Endothelial cell (in vitro differentiated cells): ENCODE measurements at places on chromosomes 5 and 9.

GRCh38 chr5:6910950-6911349 is 197.7 kb downstream of the TENT4A start:
- DNase-seq: no peak

DNA sequence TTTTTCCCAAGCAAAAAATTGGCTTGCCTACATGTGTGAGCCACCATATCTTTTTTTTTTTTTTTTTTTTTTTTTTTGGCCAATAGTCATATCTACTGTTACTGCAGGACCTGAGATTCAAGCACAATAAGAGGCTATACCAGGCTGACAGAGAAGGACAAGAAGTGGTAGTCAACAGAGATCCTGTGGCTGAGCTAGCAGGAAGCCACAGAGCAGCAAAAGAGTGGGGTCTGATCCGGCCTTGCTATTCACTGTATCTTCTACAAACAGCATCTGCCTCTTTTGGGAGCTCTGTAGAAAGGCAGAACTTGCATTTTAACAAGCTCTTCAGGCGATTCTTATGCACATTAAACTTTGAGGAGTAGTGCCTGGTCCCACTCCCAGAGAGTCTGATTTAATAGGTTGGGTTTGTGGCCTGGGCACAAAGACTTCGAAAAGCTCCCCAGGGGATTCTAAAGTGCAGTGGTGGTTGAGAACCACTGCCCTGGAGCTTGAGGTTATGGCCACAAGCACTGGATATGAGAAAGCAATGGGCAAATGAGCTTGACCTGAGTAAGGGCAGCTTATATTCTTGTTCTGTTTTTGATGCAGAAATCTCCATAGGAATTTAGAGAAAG is 162.8 kb downstream of the PIK3R1 start:
- DNase-seq: no peak

- DNase-seq: no peak
Observed at GRCh38 chr9:16076511-16076910, 523.7 kb downstream of the CCDC171 start.

- no peak for DNase-seq
Observed at GRCh38 chr9:136720251-136720897, 8.0 kb downstream of the DIPK1B start.

DNA sequence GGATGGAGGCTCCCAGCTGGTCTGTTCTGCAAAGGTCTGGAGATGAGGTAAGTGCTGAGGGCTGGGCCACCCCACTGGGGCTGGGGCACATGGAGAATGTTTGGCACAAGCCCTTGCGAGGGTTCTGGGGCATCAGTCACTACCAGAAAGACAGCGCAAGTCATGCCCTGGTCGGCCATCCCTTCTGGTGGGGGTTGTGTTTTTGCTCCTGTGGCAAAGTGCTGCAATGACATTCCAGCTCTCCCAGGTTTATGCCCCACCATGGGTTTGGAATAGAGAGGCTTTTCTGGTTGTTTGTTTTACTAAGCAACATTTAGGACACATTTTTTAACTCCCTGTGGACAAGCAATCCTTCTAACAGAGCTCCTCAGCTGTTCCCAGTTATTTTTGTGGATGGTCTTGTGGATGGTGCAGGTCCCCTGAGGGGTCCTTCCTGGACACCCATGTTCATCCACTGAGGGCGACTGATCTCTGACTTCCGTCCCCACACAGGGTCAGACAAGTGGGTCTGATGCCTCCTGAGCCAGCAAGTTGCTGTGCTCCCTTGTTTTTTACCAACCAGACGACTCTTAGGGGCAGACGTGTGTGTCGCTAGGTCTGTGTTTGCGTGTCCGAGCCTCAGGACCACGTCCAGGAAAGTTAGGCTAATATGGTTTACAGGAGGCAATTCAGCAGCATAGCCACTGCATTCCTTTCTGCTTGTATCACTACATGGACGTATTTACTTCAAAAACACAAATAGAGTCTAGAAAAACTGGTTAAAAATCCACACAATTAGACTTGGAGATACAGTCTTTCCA is 64.9 kb upstream of the ECM2 start:
- DNase-seq: no peak

DNA sequence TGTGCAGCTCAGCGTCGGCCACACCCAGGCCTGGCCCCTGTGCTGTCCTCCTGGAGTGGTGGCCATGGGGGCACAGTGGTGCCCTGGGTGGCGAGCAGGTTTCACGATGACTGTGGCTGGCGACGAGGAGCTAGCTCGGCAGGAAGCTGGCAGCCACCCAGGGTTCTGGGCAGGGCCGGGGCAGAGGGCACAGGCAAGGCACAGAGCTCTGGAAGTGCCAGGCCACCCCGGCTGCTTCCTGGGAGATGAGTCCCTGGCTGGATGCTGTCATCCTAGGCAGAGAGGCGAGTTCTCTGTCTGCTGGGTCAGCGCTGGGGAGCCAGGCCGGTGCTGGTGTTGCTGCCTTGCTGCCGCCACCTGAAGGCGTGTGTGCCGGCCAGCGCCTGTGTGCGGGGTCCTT is 51.7 kb downstream of the RXRA start:
- DNase-seq: no peak

DNA sequence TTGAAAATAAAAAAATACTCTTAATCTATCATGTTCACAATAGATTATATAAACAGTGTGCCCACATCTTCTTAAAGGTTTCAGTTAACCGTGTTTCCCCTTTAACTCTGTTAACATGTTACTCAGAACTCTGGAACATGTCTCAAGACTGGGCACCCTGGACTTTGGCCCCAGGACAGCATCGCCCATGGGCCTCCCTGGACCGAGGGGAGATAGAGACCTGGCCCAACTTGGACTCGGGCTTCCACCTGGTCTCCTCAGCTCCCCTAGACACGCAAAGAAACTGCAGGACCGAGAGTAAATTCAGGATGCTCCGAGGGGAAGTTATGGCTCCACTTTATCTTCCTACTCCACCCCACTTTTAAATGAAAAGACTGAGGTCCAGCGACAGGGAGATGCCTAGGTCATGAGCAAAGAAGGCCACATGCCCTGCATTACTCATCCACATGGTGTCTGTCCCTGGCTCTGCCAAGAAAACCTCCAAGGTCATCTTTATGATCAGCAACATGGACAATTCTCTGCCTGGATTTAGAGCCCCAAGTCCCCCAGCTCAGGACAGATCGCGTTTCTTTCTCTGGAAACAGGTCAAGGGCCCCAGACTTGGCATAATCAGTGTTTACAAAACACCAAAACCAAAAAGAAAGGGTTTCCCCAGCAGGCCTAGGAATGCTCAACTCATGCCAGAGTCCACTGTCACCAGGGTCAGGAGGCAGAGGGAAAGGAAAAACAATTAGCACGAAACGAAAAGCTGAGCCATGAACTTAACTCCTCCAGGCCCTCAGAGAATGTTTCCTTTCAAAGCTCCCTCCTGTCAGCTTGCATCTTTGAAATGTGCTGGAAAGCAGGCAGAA is 17.4 kb downstream of the GPX3 start:
- DNase-seq: no peak
